NCI-H187 treated with DMSO at 0.1 percent for 48 hours (cell line): ENCODE measurements at places on chromosomes 5 and 9.

DNA sequence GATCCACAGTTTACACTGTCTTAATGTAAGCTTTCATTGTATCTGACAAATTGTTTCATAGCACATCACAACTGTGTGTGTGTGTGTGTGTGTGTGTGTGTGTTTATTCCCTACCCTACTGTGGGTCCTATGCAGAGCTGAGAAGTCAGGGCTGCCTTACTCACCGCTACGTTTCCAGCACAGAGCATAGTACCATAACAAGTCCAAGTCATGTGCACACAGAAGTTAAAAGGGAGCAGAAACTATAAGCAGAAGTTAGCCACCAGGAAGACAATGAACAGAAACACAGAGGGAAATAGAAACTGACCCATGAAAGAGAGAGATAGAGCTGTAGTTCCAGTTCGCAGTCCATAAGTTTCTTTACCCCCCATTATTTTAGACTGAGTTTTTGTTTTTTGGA lies 38.2 kb upstream of the DMXL1 start:
- DNase-seq = no peak

DNA sequence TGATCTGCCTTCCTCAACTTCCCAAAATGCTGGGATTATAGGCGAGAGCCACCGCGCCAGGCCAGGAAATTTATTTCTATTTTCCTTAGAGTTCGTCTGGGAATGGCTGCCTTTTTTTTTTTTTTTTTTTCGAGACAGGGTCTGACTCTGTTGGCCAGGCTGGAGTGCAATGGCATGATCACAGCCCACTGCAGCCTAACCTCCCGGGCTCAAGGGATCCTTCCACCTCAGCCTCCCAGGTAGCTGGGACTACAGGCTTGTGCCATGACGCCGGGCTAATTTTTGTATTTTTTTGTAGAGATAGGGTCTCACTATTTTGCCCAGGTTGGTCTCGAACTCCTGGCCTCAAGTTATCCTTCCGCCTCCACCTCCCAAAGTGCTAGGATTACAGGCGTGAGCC lies 888 bp upstream of the LAMC3 start:
- no peak for DNase-seq

- DNase-seq = no peak
Measured at GRCh38 chr5:115847290-115847689, 5.6 kb downstream of the AP3S1 start.

DNA sequence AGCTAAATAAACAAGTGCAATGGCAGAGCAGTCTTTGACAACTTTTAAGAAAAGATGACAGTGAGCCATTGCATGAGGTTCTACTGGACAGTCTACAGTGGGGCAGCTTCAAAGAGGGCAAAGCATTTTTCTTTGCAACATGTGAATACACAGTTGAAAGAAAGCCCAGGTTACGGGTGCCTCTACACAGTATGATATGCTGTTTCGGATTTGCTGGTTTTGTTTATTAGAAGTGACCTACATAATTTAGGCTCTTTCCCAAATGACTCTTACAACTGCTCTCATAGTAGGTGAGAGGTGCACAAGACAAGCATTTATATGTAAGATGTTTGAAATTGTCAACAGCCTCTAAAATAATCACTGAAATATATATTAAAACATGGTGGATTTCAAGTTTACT lies 62.4 kb downstream of the MEF2C start:
- DNase-seq = no peak
